CD4-positive, alpha-beta T cell treated with Interferon gamma for 1 hour (primary cell): ENCODE measurements at places on chromosomes 12 and 14.

GRCh38 chr12:20411345-20411744, 43.0 kb downstream of the PDE3A start:
- DNase-seq: no peak

GRCh38 chr12:57097554-57097835, 8.6 kb downstream of the NAB2 start:
- no peak for DNase-seq

- no peak for DNase-seq
These were observed 5.7 kb upstream of the CAND1 start for GRCh38 chr12:67263471-67263870.

GRCh38 chr12:109608270-109608669, 34.7 kb downstream of the MVK start:
- DNase-seq: no peak

GRCh38 chr14:102219316-102219715, 79.6 kb downstream of the WDR20 start:
- DNase-seq: no peak

DNA sequence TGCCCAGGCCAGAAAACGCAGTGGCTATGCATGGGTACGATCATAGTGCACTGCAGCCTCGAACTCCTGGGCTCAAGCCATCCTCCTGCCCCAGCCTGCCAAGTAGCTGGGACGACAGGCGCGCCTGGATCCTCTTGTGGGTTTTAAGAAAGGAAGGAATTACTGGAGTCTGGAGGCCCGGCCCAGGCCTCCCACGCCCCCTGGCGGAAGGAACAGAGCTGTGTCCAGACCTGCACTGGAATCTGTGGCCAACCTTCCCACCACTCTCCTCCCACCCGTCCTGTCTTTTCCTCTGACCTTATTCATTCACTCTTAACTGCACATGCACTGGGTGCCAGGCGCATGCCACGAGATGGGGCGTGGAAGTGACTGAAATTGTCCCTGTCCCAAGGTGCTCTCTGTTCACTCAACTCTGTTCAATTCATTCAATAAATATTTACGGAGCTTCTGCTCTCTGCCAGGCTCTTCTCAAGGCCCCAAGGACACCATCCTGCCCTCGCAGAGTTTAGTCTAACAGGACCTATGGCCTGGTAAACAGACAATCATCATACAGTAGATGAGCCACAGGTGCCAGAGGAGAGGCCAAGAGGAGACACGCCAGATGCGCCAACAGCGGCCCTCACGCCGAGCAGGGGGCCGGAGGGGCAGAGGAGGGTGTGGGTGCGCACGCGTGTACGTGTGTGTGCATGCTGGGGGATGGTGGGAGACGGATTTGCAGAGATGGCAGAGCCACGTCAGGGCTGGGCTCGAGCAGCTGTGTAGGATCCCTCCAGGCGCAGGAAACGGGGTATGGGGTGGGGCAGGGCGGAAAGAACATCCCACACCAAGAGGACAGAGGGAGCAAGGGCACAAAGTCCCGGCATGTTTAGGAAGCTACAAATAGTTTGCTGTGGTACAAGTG, 13.7 kb upstream of the TMEM106C start:
- DNase-seq: peak; percentile 30

DNA sequence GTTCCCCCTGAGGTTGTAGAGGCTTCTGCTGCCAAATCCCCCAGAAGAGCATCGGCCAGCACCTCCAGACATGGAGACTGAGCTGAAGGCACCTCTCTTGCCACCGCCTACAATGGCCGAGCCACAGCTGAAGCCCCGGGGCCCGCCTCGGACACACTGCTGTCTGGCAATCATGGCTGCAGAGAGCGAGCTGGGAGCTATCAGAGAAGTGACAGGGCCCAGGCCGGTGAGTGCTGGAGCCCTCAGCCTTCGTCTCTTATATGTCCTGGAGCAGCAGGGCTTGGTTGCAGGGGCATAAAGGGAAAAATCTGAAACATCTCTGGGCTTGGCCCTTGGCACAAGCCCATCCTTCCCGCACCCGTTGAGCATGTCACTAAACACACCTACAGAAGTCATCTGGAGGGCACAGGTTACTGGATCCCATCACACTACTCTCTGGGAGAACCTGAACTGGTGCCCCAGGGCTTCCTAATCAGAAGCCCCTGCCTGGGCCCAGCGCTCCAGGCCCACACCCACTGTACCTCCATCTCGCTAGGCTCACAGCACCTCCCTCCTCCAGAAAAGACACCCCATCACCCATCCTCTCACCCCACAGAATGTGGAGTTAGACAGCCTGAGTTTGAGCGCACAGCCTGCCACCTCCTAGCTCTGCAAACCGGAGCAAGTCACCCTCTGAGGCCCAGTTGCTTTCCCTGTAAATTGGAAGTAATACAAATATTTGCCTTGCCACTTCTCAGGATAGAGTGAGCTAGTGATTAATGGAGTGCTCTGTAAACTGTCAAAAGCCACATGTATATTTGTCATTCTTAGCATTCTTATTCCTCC, at the start of gene KRT4:
TSS of gene KRT4 (minus strand) at position 232 of the 825 bp plus-strand sequence. CDS start at position 174, 58 bp downstream.
- DNase-seq: no peak

GRCh38 chr12:104480012-104480411, 23.3 kb downstream of the CHST11 start:
- DNase-seq: no peak

- no peak for DNase-seq
These were observed 53.8 kb downstream of the TRPV4 start for GRCh38 chr12:109779382-109779781.

DNA sequence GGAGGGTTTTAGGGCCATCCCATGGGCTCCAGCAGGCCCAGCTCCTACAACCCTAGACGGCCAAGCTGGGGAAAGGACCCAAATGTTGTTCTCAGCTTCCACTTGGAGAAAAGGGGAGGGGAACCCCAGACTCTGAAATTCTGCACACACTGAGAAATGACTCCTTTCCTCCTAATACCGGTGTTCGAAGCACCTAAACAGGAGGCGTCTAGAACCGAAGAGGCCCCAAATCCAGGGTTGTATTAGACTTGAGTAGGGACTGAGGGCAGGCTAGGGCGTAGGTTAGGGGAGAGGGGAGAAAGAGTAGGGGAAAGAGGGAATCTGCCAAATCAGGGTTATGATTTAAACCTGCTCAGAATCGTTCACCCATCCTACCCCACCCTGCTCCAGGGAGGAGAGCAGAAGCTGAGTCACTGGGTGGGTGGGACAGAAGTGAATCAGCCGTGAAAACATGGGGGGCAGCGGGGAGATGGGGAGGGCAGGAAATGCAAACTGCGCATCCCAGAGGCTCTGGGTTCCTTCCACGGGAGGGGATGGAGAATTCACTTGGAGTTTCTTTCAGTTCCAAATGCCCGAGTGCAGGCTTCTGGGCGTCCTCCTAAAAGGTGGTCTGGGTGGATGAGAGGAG, 1.0 kb downstream of the IGFBP6 start:
- DNase-seq: no peak

- DNase-seq: no peak
These were observed 7.7 kb downstream of the XRCC3 start for GRCh38 chr14:103707329-103708263.

DNA sequence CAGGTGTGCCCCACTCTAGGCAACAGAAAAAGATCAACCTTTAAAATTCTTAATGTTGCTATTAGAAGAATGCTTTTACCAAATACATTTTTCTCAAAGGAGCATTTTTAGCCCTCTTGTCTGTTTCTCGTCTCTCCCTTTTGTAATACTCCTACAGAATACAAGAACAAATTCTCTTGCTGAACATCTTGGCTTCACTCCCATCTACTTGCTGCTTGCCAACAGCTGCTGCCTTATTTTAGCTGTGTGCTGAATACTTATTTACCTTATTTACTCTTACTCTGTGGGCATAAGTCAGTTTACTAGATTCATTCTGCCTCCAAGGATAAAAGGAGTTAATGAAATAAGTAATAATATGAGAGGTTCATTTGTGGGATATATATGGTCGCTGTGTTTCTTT, 70.8 kb downstream of the POLR3B start:
- DNase-seq: no peak

DNA sequence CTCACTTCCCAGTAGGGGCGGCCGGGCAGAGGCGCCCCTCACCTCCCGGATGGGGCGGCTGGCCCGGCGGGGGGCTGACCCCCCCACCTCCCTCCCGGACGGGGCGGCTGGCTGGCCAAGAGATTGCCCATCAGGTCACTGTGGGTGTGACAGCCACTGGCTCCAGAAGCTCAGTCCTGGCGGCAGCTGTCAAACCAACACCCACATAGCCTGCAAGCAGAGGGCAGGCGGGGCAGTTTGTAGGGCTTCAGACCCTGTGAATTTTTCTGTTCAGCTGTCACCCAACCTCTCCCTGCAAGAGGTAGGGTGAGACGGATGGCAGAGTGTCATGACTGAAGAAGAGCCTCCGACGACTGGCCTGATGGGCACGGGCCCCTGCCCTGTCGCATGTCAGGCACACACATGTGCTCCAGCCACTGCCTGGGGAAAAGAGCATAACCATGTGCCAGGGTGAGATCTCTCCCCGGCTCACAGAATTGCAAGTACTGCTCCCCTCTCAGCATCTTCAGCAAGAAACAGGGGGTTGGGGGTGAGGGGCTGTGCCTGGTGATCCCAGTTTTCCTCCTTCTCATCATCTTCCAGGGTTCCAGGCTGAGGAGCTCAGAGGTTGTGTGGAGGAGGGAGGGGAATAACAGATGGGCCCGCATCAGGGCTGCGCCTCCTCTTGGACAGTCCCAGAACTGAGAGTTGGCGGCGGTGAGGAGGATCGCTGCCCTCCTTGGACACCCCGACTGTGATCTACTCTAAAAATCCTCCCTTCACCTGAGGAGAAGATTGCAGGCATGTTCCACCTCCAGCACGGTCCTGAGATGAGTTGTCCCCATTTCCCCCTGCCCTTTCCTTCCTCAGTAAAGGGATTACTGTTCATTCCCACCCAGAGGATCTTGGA, 11.2 kb upstream of the PRPH start:
- DNase-seq: no peak

- DNase-seq: no peak
These were observed 8.0 kb upstream of the RASSF8 start for GRCh38 chr12:25950329-25951115.

DNA sequence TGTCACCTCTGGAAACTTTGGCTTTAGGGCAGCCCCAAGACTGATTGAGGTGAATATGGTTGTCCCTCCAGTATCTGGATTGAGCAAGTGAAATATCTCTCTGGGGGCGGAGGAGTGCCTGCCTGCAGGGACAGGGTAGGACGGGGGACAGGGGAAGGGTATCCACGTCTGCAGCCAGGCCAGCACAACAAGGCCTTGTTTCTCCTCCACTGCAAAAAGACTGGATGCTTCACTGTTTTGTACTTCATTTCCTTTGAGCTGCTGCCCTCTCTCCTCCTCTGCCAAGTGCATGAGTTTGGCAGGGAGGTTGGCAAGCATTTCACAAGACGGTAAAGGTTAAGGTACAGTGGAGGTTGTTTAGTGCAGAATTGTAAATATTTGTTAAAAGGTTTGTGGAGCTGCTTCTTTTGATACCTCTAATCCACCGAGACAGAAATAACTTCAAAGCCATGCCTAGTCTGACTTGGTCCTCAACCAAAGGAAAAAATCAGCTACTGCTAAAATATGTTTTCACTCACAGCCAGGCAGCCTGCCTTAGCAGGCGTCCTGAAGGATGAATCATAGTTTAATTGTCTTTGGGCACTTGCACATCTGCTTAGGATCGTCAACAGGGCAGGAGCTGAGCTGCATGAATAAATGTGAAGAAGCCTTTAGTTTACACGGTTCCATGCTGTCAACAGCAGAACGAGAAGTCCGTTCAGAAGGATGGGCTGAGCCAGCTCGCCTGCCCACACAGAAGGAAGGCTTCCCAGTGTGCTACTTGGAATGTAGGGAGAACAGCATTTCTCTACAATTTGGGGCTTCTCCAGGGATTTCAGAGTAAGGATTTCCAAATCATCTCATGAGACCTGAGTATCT, 269.7 kb downstream of the TTC6 start:
- DNase-seq: no peak

- no peak for DNase-seq
These were observed 81.5 kb downstream of the NTF3 start for GRCh38 chr12:5513406-5513805.

DNA sequence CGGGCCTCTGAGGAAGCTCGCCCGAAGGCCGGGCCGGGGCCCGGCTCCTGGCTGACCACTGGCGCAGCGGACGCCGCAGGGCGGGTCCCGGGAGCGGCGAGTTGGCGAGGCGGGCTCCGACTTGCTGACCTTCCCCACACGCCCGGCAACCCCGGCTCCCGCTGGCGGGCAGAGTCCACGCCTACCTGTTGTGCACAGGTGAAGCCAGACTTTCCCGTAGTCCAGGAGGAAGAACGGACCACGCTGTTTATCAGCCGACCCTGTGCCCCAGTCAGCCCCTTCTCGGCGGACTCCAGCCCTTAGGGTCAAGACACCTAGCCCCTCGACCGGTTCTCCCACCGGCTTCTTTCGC, 407 bp downstream of the HEATR5A start:
- peak; percentile 2 for DNase-seq

DNA sequence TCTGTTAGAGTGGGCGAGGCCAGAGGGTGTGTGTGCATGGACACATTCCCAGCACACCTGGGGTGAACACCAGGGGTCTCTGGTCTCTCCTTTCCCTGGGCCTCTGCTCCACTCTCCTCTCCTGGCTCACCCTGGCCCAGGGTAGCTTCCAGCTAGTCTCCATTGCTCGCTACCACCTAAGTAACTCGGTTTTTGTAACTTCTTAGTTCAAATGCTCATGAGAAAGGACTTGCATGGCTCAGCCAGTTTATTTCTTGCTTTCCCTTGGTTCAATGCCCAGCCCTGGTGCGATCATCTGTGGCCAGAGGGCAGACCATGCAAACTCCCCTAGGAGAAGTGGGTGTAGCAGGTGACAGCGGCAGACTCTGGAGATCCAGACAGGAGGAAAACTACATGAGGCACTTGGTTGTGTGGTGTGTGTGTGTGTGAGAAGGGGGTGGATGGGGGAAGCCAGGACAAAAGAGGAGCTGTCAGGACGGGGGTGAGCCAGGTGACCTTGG, 8.9 kb upstream of the ACVR1B start:
- DNase-seq: no peak

DNA sequence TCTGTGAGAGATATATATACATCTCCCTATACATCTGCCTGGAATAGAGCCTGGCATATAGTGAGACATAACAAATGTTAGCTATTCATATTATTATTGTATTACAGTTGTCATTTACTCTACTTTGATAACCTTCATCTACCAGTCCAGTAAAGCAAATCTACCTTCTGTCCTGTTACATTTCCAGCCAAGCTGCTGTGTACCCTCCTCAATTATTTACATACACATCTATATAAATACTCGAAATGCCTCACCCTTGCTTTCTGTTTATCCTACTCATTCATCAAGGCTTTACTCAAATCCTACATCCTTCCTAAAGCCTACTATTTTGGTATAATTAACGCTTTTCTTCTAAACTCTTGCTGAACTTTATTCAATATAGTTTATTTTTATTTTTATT, 8.7 kb downstream of the ZBTB1 start:
- no peak for DNase-seq
